ENCODE measurements at places on chromosomes 16 and 17. TPM values are rescaled to one million over a fixed set of nuclear protein-coding genes. Genes with fewer than 3 reads are reported as not detected.

CXCL16 gene
- 6.0 TPM for polyA plus RNA-seq

LHX1 gene
- not detected for polyA plus RNA-seq

CUEDC1 gene
- polyA plus RNA-seq: 46.0 TPM

TGFB1I1 gene
- polyA plus RNA-seq: 77.9 TPM

EVI2A gene
- not detected for polyA plus RNA-seq

GPRC5B gene
- polyA plus RNA-seq: 116 TPM

UTS2R gene
- polyA plus RNA-seq: not detected

HS3ST6 gene
- polyA plus RNA-seq: not detected
